Stimulated activated CD4-positive, alpha-beta T cell treated with anti-CD3 and anti-CD28 coated beads, TNF-alpha, amount 100 ng/mL, for 1 hour (primary cell): ENCODE measurements at places on chromosomes 5 and 9.

GRCh38 chr5:59254055-59254687 is 639.4 kb downstream of the PDE4D start:
- DNase-seq: no peak

GRCh38 chr5:155052532-155052931 is 39.0 kb downstream of the KIF4B start:
- no peak for DNase-seq

DNA sequence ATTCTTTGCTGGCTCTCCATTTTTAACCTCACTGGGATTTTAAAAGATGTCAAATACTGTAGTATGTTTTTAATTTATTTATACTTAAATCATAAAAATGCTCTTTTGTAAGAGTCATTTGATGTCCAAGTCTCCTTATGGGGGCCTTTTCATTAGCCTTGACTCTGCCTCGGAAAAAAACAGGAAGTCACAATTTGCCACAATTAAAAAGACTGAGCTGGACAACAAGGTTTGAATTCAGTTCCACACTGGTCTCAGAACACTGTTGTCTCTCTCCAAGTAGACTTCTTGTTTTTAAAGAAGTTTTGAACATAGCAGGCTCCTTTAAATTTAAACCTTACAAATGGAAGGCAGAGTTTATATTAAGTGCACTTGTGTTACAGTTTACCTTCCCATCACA is 444.2 kb downstream of the ACTL7B start:
- no peak for DNase-seq

GRCh38 chr5:88502179-88503040 is 233.8 kb upstream of the TMEM161B start:
- DNase-seq: no peak

GRCh38 chr5:180154821-180155364 is 54.1 kb downstream of the RASGEF1C start:
- DNase-seq: no peak

DNA sequence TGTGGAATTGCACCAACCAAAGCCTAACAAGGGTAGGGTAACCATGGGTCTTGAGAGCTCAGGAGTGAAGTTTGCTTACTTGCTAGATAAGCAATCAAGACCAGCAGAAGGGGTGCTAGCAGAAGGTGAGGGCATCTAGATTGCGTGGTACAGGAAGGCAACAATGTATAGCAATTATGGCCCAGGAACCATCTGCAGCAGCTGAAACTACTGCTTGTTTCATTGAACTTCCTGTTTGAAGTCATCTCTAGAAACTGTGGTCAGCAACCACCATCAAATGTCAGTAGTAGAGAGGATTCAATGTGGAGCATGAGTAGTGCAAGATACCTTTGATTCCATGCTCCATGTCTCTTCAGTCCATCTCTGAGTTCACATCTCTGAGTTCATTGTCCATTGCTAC is 462.1 kb upstream of the GRAMD2B start:
- DNase-seq: no peak

GRCh38 chr5:172107571-172107970 is 80.5 kb downstream of the STK10 start:
- DNase-seq: no peak

DNA sequence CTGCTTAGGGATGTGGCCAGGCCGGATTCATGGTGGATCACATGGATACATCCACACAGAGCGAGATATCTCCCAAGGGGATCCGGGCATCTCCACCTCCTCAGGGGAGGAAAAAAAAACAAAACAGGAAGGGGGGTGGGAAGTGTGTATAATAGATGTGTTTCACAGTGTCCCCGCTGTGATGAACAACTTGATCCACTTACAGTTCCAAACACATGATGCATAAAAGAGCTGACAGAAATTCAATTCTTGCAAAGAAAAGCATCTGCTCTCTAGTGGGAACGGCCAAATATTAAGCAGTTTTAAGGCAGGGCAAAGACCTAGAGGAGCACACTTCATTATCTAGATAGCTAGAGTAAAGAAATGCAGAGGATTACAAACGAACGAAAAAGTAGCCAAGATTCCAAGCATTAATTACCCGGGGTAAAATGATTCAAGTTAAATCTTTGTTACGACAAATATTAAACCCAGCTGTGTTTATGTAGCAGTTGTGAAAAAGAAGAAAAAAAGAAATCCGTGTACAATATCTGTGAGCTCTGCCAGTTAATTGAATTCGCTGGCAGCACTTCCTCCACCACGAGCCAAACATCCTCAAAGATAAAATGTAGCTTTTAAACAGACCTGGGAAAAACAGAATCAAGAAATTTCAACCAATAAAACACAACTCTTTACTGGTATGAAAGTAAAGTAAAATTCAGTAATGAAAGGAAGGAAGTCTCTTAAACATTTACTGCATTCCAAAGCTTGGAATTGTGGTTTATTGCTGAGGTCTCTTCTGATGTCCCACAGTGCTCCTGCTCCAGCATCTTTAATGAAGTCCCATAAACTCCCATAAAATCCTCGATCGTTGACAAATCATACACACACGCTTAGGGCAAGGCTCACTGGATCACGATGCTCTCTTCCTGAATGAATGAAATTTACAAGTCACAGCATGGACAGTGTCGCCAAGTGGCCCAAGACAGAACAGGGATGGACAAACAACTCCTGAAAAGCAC is 213.0 kb downstream of the CRB2 start:
- no peak for DNase-seq

DNA sequence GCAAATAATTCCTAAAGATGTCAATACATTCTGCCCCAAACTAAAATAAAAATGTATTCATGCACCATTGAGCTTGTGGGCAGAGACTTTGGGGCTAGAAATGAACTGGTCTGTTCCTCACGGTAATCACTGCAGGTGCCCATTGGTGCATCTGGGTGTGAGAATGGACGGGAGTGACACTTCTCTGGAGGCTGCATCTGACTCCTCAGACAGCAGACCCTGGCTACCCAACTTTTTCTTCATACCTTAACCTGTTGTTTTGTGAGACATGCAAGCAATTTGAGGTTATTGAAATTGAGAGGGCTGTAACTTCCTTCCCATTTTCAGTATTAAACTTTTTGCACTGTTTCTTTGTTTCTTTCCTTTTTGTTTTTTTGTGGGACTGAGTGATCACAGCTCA is 333.4 kb downstream of the ICE1 start:
- no peak for DNase-seq

DNA sequence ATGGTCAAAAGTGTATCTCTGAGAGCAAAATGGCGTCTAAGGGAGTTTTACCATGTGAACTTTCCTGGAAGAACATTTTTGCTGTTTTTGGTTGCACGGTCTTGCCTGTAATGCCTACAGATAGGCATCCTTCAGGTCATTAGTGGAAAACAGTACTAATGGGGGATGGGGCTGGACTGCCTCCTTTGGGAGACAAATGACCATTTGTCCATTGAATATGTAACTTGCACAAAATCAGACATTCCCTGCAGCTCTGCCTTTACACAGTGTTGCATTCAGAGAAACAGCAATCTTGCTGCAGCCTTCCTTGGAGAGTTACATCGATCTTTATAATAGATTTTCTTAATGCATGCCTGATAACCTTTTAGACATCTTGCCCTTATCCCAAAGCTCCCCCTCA is 138.5 kb upstream of the EGFLAM start:
- no peak for DNase-seq

DNA sequence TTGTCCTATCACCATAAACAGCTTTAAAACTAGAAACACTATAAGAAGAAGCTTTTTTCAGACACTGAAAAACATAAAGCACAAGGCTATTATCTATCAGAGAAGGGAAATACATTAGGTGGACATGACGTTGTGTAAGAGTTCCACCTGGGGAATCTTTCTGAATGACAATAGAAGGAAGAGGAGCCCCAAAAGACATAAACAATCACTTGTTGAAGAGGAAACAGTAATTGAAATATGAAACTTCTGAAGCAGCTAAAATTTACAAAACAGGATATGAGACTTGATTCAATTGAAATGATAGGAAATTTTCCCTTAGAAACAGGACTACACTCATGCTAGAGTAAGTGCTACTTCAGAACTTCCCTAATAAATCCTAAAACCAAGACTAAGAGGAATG is 933.6 kb downstream of the EFNA5 start:
- DNase-seq: no peak

GRCh38 chr9:1653282-1653681 is 361.9 kb upstream of the SMARCA2 start:
- DNase-seq: no peak

GRCh38 chr9:95910023-95910707 is 34.7 kb downstream of the ERCC6L2 start:
- DNase-seq: no peak

DNA sequence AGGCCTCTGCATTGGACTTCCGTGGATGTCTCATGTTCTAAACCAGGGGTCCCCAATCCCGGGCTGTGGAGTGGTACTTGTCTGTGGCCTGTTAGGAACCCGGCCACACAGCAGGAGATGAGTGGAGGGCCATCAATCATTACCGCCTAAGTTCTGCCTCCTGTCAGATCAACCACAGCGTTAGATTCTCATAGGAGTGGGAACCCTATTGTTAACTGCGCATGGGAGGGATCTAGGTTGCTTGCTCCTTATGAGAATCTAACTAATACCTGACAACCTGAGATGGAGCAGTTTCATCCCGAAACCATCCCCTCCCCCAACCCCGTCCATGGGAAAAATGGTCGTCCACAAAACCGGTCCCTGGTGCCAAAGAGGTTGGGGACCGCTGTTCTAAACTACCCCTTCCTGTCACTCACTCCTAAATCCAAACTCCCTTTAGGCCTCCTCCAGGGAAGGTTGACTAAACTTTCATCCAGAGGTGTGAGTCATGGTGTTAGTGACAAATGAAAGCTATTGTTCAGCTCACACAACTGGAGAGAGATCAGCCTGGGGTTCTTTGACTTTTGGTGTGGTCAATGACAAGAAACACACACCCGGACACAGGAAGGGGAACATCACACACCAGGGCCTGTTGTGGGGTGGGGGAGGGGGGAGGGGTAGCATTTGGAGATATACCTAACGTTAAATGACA is 9.5 kb downstream of the KCNV2 start:
- no peak for DNase-seq

- DNase-seq: no peak
These were observed 6.2 kb downstream of the OXCT1 start for GRCh38 chr5:41863871-41864486.

DNA sequence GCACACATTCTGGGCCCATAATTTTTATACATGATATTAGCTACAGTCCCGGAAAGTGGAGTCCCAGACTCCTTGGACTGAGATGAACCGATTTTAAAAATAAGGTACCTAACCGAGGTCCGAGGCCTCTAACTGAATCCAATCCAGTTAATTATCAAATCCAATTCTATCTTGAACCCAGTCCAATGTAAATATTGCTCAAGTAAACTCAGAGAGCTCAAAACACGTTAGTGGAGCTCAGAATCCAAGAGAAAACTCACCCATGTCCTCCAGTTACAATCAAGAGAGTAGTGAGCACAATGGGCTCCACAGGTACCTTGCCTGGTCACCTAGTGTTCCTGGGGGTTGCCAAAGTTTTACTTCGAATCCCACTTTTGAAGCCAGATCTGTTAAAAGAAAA is 37.9 kb upstream of the DIRAS2 start:
- no peak for DNase-seq

DNA sequence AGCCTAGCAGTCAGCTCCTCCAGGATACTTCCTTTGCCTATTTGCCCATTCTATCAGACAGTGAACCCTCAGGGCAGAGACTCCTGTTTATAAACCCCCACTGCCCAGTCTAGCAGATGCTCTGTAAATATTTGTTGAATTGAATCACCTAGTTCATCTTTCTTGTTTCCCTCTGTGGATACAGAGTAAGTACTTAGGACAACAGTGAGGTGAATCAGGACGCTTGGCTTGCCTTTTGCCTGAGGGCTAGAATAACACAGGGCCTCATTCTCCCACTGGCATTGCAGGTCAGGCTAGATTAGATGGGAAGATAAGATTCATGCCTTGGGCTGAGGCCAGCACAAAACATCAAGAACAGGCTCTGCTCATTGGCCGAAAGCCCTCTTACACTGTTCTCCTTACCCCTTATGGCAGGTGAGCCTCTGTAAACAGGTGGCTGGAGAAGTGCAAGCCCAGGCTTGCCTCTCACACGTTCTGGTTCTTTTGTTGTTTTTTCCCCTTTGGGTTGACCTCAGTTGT is 22.2 kb downstream of the TNFSF8 start:
- no peak for DNase-seq
